ENCODE measurements at places on chromosomes 7 and 10.

GRCh38 chr7:41809940-41810576 lies 107.2 kb upstream of the INHBA start:
- no peak for DNase-seq

GRCh38 chr10:3542185-3542611 lies 242.8 kb downstream of the KLF6 start:
- DNase-seq, result no peak

DNA sequence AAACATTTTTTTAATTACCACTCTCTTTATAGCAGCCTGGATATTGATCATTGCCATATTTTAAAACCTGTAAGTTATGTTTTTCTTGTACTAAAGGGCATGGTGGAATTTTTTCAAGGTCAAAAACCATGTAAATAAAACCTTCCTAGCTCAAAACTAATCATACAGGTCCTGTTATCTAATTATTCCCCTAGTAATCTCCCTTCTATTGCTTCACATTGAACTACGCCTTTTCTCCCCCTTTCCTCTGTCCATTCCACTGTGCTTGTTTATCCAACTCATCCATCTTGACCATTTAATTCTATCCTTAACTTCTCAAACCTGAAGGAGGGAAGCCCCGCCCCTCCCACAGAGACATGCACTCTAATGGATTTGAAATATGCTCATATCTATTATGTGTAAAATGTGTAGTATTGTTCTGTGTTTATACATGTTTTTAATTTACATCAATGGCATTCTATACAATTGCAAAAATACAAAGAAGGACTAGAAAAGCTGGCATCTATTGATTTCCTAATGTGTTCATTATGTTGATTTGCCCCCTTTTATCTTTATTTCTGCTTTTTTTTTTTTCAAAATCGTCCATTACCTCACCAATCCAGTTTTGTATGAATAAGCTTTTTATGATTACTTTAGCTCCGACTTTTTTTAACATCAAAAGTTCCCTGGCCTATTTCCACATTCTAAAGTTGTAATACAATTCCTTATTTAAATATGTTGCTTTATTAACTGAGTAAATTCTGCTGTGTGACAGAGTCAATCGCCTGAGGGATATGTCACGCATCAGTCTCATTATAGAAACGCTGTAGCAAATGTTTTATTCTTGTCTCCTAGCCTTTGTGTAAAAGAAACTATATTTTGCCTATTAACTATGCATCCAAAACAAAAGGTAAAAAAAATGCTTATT lies 61.0 kb downstream of the MET start:
- no peak for DNase-seq

GRCh38 chr7:8391353-8392062 lies 41.9 kb upstream of the NXPH1 start:
- no peak for DNase-seq

DNA sequence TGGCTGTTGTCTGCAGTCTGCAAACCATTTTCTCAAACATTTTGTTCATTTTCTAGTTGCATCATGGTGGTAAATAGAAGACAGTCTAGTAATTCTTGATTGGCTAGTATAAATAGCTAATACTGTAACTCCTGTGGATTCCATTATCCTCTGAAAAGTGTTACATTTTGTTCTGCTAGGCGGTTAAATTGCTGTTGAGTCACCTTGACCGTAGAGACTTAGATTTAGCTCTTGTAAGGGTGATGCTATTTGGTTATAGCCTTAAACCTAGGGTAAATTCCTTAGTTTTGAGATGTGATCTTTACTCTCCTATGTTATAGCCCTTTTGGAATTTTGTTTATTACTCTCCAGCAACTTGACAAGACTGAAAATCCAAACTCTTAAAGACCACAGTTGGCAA lies 58.8 kb downstream of the SHOC2 start:
- no peak for DNase-seq

DNA sequence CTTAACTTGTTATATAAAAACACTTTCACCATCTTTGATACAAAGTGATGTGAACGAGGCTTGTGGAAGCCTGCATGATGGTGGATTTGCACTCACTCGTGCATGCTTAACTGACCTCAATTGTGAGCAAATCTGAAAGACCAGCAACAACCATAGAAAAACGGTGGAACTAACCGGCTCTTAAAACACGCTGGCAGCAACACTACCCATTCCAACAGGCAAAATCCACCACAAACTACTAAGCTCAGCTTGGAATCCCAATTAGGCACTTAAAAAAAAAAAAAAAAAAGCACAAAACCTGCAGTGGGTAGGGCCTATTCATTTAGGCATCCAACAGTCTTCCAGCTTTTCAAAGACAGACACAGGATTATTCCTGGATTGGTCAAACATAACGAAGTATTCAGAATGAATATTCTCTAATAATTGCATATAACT lies 1.8 kb downstream of the GDI2 start:
- DNase-seq, result no peak
